ENCODE measurements at places on chromosomes 4 and X. TPM values are rescaled to one million over a fixed set of nuclear protein-coding genes. Genes with fewer than 3 reads are reported as not detected.

Gene FAM193A
- 33.7 TPM for total RNA-seq

Gene SRPK3
- 0.18 TPM for total RNA-seq

Gene PGM2
- 16.6 TPM for total RNA-seq

DNA sequence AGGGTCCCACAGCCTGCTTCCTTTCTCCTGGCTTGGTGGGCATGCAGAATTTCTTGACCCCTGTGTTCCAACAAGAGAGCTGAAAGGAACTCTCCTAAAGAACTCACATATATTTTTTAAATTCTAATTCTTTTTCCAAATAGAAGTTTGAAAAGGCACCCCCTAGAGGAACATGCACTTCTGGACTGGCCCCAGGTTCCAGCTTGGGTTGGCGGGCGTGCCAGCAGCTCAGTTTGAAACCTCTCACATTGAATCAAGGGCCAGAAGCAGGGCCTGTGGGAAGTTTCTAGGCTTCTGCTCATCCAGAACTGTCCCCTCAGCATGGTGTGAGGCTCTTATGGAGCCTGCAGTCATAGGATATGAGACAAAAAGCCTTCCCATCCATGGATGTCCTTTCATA, 132.6 kb downstream of the ATG4A start:
- H3K4me1 ChIP-seq: no peaks in the 10 kb centered on the region
- no peaks in the 10 kb centered on the region for H3K27me3 ChIP-seq
- no peak overlapping the region for H3K4me3 ChIP-seq
- no peak for DNase-seq
- H3K27ac ChIP-seq: no peak overlapping the region

Gene THAP9
- 5.1 TPM for total RNA-seq

Gene ZMYM3
- total RNA-seq: 78.1 TPM

DNA sequence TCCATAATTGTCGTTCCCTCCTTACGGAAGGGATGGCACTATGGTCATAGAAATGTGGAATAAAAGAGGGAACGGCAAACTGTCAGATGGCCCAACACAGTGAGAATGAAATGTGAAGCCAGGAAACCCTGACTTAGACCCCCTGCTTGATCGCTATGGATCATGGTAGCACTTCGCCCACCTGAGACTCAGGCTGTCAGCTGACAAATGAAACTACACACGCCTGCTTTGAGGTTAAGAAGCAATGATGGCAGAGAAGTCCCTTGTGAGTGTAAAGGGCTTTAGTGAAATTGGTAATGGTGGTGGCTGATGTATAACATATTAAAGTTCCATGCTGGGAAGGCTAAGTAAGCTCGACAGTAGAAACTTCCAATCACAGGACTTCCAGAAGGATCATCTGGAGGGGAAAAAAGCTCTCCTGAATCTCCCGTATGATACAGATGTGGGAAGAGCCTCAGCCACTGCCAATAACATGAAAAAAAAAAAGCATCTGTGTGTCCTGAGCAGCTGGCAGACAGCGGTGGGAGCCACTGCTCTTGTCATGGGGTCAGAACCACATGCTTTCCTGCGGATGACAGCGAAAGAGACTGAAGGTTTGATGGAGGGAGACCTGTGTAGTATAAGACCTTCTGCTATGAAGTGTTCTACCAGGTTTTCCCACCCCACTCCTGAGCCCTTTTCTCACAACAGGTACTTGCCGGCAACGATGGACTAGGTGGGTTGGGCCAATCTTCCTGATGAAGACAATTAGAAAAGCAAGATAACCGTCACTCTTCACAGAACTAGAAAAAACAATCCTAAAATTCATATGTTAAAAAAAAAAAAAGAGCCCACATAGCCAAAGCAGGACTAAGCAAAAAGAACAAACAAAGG, 107.6 kb downstream of the AFAP1 start:
- H3K4me1 ChIP-seq: peaks cover 19% of the 10 kb centered on the region
- H3K27me3 ChIP-seq: peaks cover 3% of the 10 kb centered on the region
- H3K36me3 ChIP-seq: peaks cover 41% of the 10 kb centered on the region
- no peak for DNase-seq
- H3K27ac ChIP-seq: no peak overlapping the region

GRCh38 chr4:149793459-149793858, 22.2 kb downstream of the IQCM start:
- no peak for DNase-seq
- H3K27me3 ChIP-seq: no peaks in the 10 kb centered on the region
- no peak overlapping the region for H3K27ac ChIP-seq
- no peaks in the 10 kb centered on the region for H3K4me1 ChIP-seq
- H3K4me3 ChIP-seq: no peak overlapping the region
- H3K36me3 ChIP-seq: no peaks in the 10 kb centered on the region

GRCh38 chrX:66163849-66164411, at the start of gene HEPH:
Gene HEPH (plus strand): TSS chrX:66164247. CDS start chrX:66170571, 6,324 bp downstream.
- peak within 1 kb of the TSS; percentile 81 for H3K27ac ChIP-seq
- DNase-seq: peak; percentile 8
- H3K36me3 ChIP-seq: peaks cover 4% of the 10 kb centered on the region
- peak within 1 kb of the TSS; percentile 92 for H3K4me3 ChIP-seq

- H3K4me1 ChIP-seq: no peaks in the 10 kb centered on the region
- peaks cover 3% of the 10 kb centered on the region for H3K27me3 ChIP-seq
- H3K36me3 ChIP-seq: no peaks in the 10 kb centered on the region
- no peak for DNase-seq
- peak overlapping the region; percentile 76 for H3K4me3 ChIP-seq
- H3K27ac ChIP-seq: no peak overlapping the region
These were observed 128.1 kb downstream of the LAS1L start for GRCh38 chrX:65406532-65406931.

- H3K27ac ChIP-seq: no peak overlapping the region
- no peak for DNase-seq
- H3K27me3 ChIP-seq: no peaks in the 10 kb centered on the region
- H3K4me3 ChIP-seq: no peak overlapping the region
- H3K36me3 ChIP-seq: no peaks in the 10 kb centered on the region
These were observed 69.4 kb downstream of the EFHC2 start for GRCh38 chrX:44274096-44274495.

GRCh38 chrX:23435575-23435974, 100.9 kb downstream of the PTCHD1 start:
- no peak for DNase-seq
- H3K4me3 ChIP-seq: no peak overlapping the region
- H3K4me1 ChIP-seq: peaks cover 3% of the 10 kb centered on the region
- no peak overlapping the region for H3K27ac ChIP-seq

DNA sequence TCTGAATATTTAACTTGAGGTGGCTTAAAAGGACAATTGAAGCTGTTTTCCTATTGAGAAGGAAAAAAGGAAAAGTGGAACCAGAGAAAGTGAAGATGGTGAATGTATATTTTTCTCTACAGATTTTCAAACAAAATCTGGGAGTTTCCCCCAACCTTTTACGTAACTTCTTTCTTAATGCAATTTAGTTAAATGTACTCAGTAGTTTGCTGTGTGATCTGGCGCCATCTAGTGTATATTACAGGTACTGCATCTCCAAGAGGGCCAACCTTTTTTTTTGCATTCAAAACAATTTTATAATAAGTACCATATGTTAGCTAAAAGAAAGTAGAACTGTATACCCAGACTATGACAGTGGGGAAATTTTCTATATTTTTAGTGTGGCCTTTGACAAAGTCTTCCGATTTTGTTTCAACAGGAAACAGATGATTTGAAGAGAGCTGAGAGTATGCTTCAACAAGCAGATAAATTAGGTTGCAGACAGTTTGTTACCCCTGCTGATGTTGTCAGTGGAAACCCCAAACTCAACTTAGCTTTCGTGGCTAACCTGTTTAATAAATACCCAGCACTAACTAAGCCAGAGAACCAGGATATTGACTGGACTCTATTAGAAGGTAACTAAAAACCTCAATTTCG, 82.0 kb downstream of the PLS3 start:
- DNase-seq: peak; percentile 21
- no peak overlapping the region for H3K27ac ChIP-seq
- H3K36me3 ChIP-seq: peaks cover 5% of the 10 kb centered on the region

Gene DOK7
- total RNA-seq: 0.69 TPM

- H3K36me3 ChIP-seq: peaks cover 44% of the 10 kb centered on the region
- peak overlapping the region; percentile 13 for H3K27ac ChIP-seq
- no peak for DNase-seq
- peak overlapping the region; percentile 56 for H3K4me3 ChIP-seq
- peaks cover 20% of the 10 kb centered on the region for H3K27me3 ChIP-seq
These were observed 24.4 kb downstream of the PPP2R3B start for GRCh38 chrX:362351-362750.

DNA sequence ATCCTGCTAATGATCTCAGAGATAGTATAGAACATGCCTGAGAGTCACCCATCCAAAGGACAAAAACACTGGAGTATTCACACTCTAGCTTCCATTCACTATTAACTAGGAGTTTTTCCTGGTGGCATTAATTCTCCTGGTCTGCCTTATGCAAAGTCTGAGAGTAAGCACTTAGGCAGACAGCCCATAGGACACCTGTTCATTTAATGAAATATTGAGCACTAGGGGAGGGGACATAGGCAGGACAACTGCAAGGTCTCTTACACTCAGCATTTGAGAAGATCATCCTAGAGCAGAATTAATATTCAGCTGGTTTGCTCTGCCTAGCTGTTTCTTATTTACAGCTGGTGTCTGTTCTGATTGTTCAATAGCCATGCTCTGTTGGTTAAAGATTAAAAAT, 508.5 kb downstream of the CENPC start:
- peaks cover 14% of the 10 kb centered on the region for H3K4me1 ChIP-seq
- no peak for DNase-seq
- H3K27ac ChIP-seq: no peak overlapping the region
- H3K4me3 ChIP-seq: no peak overlapping the region
- H3K27me3 ChIP-seq: no peaks in the 10 kb centered on the region

- no peak overlapping the region for H3K27ac ChIP-seq
- H3K27me3 ChIP-seq: peaks cover 2% of the 10 kb centered on the region
- no peaks in the 10 kb centered on the region for H3K4me1 ChIP-seq
These were observed 59.2 kb upstream of the ZC4H2 start for GRCh38 chrX:65035446-65035770.

Gene CLIC2
- not detected for total RNA-seq

Gene GAGE12J
- not detected for total RNA-seq

DNA sequence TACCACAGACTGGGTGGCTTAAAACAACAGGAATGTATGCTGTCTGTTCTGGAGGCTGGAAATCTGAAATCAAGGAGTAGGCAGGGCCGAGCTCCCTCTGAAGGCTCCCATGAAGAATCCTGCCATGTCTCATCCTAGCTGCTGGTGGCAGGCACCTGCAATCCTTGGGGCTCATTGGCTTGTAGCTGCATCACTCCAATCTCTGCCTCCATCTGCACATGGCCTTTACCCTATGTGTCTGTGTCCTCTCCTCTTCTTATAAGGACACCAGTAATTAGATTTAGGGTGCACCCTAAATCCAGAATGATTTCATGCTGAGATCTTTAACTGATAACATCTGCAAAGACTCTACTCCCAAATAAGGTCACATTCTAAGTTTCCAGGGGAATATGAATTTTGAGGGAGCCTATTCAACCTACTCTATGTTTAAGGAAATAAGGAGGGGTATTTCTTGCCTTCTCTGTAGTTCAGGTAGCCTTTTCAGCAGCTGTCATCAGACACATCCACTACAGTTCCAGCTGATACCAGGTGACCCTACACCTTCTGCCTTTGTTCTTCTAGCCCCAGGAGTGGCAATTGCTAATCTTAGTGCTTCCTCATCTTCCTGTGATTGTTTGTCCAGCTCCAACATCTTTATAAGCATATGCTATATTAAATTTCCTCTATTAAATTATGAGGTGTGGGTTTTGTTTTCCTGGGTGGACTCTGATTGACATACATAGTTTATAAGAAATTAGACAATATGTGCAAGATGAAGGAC, 295.1 kb upstream of the TAPT1 start:
- H3K4me1 ChIP-seq: peaks cover 46% of the 10 kb centered on the region
- no peak for DNase-seq
- peaks cover 38% of the 10 kb centered on the region for H3K36me3 ChIP-seq
- H3K27me3 ChIP-seq: peaks cover 4% of the 10 kb centered on the region
- H3K27ac ChIP-seq: no peak overlapping the region

DNA sequence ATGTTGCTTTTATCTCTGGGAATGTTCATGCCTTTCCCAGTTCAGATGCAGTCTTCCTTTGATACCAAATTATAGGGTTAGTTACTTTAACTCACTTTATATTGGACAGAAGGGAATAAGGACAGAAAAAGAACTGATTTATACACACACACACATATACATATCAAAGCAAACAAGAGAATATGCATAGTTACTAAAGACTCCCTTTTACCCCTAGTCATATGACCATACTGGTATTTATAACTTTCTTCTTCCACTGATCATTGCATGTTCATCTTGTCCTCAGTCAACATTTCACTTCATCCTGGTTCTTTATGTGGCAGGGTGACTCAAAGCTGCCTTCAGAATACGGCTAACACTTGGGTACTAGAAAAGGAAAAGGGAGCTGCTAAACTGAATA, 120.4 kb downstream of the PARM1 start:
- no peak for DNase-seq
- H3K27ac ChIP-seq: no peak overlapping the region

GRCh38 chrX:110310896-110311295, 7.0 kb downstream of the AMMECR1 start:
- H3K4me1 ChIP-seq: peaks cover 5% of the 10 kb centered on the region
- no peaks in the 10 kb centered on the region for H3K36me3 ChIP-seq
- no peak overlapping the region for H3K4me3 ChIP-seq

DNA sequence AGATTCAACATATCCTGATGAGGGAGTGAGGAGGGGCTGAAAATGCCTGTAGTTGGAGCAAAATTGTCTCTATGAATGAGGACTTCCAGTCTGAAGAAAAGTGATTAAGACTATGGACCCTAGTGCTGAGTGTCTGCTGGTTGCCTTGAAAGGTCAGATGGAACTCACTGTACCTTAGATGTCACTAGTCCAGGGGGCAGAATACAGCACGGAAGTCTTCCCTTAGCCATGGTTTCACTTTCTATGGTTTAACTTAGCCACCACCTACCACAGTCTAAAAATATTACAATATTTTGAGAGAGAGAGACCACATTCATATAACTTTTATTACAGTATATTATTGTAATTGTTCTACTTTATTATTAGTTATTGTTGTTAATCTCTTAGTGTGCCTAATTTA, 223.1 kb downstream of the FMR1NB start:
- no peak for DNase-seq
- no peaks in the 10 kb centered on the region for H3K4me1 ChIP-seq
- no peak overlapping the region for H3K4me3 ChIP-seq
- H3K36me3 ChIP-seq: no peaks in the 10 kb centered on the region

Gene CCNQ
- total RNA-seq: 15.3 TPM

GRCh38 chrX:153521034-153521433, 3.6 kb downstream of the ATP2B3 start:
- DNase-seq: no peak
- H3K4me3 ChIP-seq: no peak overlapping the region

Gene TEX11
- total RNA-seq: not detected

- no peaks in the 10 kb centered on the region for H3K4me1 ChIP-seq
- no peak overlapping the region for H3K4me3 ChIP-seq
- H3K36me3 ChIP-seq: no peaks in the 10 kb centered on the region
- no peaks in the 10 kb centered on the region for H3K27me3 ChIP-seq
- no peak overlapping the region for H3K27ac ChIP-seq
These were observed 820.8 kb upstream of the GRIA3 start for GRCh38 chrX:122363112-122363795.

GRCh38 chr4:112225157-112225556, 6.4 kb upstream of the AP1AR start:
- no peak for DNase-seq
- H3K27ac ChIP-seq: no peak overlapping the region
- H3K4me1 ChIP-seq: peaks cover 11% of the 10 kb centered on the region
- no peak overlapping the region for H3K4me3 ChIP-seq
- H3K36me3 ChIP-seq: no peaks in the 10 kb centered on the region

Gene NAA11
- not detected for total RNA-seq

GRCh38 chr4:44016570-44017421, 431.8 kb downstream of the KCTD8 start:
- no peak overlapping the region for H3K27ac ChIP-seq
- H3K4me3 ChIP-seq: no peak overlapping the region
- no peaks in the 10 kb centered on the region for H3K4me1 ChIP-seq
- H3K27me3 ChIP-seq: no peaks in the 10 kb centered on the region
- peaks cover 10% of the 10 kb centered on the region for H3K36me3 ChIP-seq
- DNase-seq: no peak

Data from endothelial cell (in vitro differentiated cells).